DMS153 (cell line): ENCODE measurements at places on chromosomes 2 and 18.

DNA sequence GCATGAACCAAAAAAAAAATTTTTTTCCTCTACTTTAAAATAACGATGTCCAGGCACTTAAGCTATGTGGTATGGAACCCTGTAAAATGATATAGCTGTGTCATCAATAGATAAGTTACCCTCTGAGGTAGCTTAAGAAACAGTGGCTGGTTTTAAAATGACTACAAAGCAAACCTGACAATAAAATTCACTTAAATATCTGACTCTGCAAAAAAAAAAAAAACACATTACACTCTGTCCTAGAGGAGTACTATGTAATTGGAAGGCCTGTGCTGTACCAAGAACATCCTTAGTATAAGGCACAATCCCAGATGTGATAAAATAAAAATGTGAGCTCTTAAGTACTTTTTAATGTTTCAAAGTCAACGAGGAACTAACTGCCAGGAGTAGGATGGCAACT, 322.4 kb downstream of the ALK start:
- no peak for DNase-seq

- DNase-seq: no peak
Observed at GRCh38 chr2:43276266-43276941, 50.0 kb upstream of the ZFP36L2 start.

DNA sequence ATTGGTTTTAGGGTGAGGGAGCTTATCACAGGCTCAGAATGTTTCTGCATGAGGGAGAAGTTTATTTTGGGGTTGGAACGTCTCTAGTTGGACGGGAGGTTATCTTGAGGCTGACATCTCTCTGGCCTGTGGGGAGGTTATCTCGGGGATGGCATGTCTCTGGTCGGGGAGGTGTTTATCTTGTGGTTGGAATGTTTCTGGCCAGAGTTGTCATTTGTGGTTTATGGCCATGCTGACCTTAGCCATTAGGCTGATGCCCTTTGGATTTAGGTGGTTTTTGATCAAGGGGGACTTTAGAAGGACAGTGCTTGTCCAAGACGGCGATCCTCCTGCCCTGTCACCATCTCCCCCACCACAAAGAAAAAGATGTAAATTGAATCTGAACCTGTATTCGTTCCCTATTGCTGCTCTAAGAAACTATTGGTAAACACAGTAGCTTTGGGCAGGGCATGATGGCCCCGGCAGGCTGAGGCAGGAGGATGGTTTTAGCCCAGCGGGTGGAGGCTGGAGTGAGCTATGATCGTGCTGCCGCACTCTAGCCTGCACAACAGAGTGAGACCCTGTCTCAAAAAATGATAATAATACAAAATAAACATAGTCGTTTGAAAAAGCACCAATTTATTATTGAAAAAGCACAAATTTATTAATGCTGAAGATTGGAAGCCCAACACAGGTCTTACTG, 17.8 kb upstream of the MPPE1 start:
- DNase-seq: no peak

DNA sequence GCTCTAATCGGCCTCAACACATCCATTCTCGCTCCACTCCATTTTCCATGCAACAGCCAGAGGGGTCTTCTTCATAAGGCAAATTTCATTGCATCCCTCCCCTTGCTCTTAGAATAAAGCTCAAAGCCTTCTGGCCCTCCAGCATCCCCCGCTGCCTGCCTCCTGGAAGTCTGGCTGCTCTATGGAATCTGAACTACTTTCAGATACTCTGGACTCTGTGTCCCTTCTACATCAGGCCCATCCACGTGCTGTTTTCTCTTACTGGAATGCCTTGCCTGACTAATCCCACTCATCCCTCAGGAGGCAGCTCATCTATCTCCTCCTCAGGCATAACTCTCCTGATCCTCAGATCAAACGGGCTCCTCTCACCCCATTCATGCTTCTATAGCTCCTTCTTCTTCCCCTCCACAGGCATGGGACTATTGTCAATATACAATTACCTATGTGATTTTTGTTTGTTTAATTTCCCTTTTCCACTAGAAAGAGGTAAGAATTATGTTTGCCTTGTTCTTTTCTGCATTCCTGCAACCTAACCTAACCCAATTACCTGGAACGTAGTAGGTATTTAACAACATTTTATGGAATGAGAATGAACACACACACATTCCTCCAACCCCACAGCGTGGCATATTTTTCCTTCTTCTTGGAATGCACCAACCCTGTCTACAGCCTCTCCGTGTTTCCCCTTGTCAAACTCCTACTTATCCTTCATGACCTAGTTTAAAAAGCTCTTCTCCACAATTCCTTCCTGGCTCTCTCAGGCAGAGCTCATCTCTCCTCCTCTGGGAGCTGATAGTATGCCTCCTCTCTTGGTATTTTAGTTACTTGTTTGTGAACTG, 49.5 kb downstream of the LBH start:
- DNase-seq: no peak

DNA sequence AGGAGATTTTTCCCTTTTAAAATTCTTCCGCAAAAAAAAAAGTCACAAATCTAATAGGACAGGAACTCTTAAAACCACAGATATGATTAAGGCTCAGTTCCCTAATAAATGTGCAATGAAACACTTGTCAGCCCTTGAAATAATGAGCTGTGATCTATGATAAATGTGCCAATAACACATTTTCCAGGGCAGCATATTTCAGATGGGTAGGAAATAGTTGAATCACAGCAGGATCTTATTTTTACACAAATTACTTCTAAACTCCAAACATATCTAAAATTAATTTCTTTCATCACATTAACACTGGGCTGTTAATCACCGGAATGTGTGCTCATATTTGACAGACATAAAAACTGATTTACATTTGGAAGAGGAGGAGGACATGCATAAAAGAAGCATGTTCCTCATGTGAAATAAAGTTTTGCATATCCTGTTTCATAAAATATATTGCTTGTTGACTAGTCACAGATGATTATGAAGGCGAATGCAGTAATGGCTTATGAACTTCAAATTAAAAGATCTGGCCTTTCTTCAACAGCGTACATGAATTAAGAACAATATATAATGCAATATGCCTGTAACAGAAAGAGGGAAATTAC, 281.4 kb downstream of the PAX3 start:
- DNase-seq: no peak

- no peak for DNase-seq
Observed at GRCh38 chr18:10234281-10234680, 220.2 kb upstream of the APCDD1 start.

- no peak for DNase-seq
Observed at GRCh38 chr2:46229134-46230063, 67.8 kb upstream of the EPAS1 start.

DNA sequence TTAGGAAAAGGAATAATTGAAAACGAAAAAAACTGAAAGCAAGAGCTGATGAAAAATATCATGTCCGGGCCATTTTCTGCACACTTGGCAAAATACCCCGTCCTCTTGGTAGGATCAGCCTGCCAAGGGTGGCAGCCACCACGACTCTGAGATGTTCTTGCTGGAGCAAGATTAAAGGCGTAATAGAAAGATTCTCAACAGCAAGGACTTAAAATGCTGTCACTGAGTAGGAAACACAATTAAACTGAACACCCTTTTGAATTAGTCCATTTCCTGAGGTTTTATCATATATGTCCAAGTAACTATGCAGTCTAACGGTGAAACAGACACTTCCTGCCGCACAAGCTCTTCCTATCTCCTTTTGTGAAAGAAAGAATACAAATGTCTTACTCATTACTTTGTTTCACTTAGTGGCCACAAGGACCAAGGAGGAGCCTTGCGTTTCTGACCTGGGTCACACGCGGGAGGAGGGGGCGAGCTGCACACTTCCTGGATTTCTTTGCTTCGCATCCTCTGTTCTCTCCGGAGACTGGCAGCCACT, 222.7 kb downstream of the PIEZO2 start:
- no peak for DNase-seq

DNA sequence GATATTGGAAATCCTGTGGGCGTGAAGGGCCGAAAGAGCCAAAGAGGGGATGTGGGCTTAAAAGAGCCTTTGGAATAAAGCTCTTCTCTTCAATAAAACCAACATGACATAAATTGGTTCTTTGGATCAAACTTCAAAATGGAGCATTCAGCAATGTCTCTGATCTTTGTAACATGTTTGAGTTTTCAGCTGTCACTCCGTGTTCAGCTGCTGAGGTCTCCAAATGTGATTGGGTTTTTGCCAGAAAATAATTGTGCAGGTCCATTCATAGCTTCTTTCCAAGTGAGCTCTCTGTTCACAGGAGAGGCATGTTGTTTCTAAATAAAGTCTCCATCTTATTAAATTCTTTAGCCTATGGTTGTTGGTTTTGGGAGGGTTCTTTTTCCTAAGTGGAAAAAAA, 127.6 kb upstream of the CCDC68 start:
- no peak for DNase-seq

DNA sequence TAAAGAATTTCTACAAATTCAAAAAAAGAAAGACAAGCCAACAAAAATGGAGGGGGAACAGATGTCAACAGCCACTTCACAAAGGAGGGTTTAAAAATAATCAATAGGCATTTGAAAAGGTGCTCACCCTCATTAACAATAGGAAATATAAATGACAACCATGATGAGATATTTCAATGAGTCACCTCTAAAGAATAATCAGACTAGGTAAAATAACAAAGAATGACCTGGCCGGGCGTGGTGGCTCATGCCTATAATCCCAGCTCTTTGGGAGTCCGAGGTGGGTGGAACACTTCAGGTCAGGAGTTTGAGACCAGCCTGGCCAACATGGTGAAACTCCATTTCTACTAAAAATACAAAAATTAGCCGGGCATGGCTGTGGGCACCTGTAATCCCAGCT, 133.6 kb downstream of the KCNE4 start:
- no peak for DNase-seq

DNA sequence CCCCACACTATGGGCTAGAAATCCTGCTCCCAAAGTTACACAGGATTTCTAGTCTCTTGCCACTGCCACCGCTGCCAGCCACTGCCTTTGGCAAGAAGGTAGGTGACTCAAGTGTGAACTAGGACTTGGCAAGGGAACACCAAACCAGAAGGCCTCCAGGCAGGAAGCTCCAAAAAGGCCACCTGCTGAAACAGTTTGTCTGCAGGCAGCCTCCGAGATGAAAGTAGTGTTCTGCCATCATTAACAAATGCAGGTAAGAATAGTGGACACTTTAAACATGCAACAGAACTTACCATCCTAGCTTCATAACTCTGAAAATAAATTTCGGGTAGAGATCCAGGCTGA, 3.9 kb downstream of the ANKRD44 start:
- DNase-seq: no peak

- DNase-seq: no peak
Observed at GRCh38 chr2:66555091-66555490, 120.2 kb downstream of the MEIS1 start.

- peak; percentile 7 for DNase-seq
Observed at GRCh38 chr2:11071211-11071610, 84.1 kb upstream of the SLC66A3 start.

GRCh38 chr2:116732322-116732721, 1082.2 kb upstream of the DDX18 start:
- DNase-seq: no peak

DNA sequence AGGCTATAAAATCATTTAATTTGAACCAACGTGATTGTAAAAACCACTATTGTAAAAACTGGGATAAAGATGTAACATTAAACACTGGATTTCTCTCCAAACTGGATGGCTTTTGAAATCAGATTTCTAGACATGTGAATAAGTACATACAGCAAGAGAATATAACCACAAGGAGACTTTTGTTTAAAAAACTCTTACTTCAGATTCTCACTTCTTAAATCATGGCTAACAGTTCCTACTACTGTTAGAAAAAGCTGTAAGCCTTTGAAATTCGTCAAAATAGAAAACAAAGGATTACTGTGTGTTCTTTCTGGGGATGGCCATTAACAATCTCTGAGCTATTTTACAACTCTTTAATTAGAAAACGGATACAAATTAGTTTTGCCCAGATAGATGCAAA, 39.4 kb upstream of the SH3BP4 start:
- DNase-seq: no peak

DNA sequence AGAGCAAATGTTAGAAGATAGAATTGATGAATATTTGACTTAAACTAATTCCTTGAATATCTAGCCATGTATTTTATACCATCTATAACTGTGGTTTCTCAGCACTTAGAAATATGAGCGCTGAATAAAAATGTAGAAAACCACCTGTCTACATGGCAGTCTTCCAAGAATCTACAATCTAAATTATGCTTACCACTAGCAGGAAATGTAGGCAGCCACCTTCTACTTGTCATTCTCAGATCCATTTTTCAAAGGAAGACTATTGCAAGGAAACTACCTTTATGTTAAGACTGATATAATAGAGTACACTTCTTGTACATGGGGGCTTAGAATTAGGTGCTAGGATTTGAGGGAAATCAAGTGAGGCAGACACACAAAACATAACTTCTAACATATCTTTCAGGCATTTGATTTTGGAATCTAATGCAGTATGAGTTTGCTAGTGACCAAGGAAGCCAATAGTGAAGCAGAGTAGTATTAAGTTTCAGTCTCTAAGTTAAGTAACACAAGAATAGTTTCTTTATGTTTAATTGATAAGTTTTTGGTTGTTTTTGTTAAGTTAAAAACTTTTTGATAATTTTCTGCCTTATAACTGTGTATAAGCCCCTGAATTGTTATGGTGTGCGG, 175.9 kb upstream of the ITGA4 start:
- no peak for DNase-seq

GRCh38 chr2:5690718-5691220, 1.4 kb upstream of the SOX11 start:
- no peak for DNase-seq

- DNase-seq: no peak
Observed at GRCh38 chr2:33213244-33213643, 263.2 kb upstream of the RASGRP3 start.

DNA sequence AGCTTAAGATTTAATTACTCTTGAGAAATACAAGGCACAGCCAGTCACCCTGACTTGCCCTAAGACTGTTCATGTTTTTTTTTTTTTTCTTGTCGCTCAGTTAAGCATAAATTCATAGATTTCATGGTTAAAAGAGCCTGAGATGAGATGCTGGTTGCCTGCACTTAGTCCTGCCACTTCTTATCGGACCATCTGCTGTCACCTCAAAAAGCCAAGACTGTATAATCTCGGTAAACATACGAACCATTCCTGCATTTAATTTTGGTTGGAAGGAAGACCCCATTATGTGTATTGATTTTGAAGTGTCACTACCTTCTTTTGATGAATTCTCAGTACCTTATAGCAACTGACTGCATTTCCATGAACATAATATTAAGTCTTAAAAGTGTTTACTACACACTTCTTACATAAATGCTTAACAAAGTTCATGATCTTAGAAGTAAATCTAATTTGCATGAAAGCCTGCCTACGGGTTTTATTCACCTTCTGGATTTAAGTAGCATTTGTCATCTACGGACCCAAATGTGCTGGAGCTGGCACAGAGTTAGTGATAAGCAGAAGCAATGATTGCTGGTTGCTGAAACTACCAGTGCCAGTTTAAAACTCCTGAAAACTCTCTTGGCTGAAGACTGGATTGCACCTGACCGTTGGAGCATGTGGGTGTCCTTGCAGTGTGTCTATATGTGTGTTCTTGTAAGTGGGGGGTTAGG, 843.4 kb downstream of the TMEM182 start:
- DNase-seq: no peak

GRCh38 chr2:239022437-239023260, 174.8 kb downstream of the TWIST2 start:
- no peak for DNase-seq
